ENCODE measurements at places on chromosomes 11 and 22.

DNA sequence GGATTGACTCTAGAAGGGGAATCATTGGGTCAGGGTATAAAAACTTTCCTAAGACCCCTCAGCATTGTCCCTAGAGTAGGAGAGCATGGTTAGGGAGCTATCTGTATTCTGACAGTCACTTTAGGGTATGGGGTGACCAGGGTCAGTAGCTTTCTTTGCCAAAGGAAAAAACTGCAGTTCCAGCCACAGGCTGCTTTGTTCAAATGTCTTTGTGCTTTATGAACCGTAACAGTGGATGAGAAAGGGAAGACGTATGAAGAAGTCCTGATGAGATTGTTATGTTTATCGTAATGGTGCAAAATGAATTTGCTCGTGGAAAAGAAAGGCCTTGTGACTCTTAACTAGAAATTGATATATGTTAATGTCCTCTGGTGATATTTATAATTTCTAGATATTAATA, 30.0 kb downstream of the CYB5R2 start:
- DNase-seq: no peak

GRCh38 chr11:20253796-20254195, 93.5 kb upstream of the DBX1 start:
- DNase-seq: no peak

DNA sequence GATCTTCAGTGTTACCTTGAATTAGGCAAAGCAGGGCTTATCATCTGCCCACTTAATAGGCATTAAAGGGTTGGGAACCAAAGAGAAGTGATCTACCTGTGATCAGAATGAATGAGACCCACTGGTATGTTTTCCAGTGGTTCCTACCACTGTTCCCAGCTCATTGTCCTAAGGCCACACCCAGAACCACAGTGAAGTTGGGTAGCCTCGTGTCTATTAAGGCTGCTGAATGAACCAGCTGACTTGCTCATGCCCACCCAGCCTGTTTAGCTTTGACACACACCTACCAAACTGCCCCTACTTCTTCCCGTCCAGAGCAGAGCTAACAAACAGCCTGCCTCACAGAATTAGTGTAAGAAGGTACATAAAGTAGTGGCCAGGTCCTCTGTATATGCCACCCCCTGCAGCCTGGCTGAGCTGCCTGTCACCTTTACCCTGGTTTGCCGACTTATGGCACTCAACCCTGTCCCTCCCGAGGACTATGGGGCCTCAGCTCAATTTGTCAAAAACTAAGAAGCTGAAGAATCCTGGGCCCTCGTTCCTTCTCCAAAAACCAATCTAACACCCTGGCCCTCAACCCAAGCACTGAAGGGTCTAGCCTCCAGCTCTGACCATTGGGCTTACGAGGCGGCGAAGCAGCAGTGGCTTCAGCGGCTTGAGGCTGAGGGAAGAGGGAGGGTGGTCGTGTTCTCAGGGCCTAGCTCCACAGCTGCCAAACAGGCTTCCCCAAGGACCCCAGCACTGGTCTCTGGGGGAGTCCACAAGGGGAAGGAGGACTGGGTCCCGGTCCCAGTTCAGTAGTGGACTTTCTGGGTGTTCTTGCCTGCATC, 9.8 kb downstream of the UCP2 start:
- no peak for DNase-seq

GRCh38 chr11:13875643-13876042, 86.9 kb upstream of the SPON1 start:
- DNase-seq: no peak

DNA sequence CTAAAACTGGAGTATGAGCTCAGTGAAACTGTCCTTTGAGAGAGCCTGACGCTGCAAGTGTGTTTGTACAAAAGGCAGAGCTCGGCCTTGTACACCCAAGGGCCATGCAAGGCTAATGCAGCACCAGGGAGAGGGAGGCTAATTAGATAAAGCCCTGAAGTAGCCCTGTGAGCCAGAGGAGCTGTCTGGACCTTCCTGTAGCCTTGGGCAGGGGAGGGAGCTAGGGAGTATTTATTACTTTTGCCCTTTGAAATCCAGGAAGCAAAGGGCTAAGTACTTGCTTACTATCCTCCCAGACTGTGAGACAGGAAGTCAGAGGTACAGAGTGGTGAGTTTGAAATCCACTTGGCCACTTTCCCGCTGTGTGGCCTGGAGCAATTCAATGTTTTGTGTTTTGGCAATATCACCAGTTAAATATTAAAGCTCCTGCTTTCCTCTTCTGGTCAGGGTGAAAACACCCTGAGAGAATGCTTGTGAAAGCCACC, 10.2 kb upstream of the LDHA start:
- peak; percentile 78 for DNase-seq

- no peak for DNase-seq
These were observed 72.6 kb downstream of the CCDC34 start for GRCh38 chr11:27290261-27291050.

GRCh38 chr22:26068571-26068970, 100.7 kb upstream of the SEZ6L start:
- DNase-seq: no peak

DNA sequence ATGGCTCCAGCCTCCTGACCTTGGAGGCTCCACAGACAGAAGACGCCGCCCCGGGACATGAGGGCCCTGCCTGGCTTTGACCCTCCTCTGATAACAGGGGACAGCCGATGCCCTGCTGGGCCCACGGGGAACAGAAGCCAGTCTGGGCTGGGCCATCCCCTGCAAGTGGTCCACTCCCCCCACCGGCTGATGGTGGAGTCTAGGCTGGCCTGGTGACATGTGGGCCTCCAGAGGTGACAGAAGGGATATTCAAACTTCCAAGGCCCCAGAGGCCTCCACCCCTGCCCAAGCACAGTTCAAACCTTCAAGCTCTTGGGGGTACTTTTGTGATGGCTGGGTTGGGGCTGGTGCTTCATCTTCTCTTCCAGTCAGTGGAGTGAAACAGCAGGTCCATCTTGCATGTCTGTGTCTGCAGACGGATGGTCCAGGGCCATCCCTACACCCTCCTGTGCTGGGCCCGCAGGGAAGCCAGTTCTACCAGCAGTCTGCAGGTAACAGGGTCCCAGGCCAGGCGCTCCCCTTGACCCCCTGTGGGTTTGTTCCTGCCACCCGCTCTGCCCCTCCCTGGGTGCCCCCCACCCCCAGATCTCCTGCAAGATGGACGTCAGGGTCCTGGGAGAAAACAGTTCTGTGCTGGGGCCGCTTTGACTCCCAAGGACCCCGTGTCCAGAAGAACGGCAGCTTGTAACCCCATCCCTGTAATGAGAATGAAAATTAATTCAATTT, 929.9 kb downstream of the BRD1 start:
- DNase-seq: no peak

DNA sequence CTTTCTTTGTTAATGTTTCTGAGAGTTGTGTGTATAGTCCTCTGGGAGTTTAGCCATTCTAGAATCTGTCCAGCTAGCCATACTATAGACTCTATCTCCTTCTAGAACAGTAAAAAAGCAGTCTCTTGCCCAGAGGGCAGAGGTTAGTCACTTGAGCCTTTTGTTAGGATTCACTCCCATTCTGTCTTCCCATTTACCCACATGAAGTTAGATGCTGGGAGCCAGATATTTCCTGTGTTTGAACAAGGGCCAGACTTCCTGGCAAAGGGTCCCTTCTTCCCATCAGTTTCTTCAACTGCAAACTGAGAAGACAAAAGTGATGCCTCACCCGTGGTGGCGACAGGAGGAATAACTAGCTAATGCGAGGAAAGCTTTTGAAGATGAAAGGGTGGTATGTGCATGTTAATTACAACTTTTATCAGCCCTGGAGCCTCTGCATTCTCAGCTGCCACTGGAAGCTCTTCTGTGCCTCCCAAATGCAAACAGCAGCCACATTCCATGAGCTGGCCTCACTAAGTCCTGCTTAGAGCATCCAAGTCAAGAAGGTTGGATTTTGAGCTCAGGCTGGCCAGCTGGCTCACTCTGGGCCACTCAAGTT, 12.8 kb downstream of the CD44 start:
- no peak for DNase-seq

DNA sequence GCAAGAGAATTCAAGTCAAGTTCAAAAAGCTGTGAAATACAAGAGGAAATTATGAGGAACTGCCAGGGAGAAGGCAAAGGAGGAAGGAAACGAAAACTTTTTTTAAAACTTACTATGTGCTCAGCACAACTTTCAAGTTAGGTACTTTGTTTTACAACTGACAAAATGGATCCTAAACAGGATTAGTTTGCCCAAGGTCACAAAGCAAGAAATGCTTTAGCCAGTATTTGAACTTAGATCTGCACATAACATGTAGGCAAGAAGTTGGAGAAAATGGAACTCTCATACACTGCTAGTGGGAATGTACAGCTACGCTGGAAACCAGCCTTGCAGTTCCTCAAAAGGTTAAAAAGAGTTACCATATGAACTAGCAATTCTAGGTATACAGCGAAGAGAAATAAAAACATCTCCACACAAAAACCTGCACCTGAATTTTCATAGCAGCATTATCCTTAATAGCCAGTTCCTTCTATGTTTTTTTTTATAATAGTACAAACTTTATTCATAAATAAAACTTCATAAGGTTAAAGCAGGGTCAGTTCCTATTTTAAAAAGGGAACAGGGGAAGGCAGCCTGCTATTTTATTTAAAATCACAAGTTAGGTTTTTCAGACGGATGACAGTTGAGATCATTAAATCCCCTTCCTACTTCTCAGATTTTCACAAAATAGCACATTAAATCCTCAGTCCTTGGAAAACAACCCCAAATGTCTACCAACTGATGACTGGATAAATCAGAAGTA, 19.2 kb downstream of the DDX6 start:
- no peak for DNase-seq

- no peak for DNase-seq
These were observed 3.2 kb downstream of the PRDM10 start for GRCh38 chr11:129999407-129999806.

DNA sequence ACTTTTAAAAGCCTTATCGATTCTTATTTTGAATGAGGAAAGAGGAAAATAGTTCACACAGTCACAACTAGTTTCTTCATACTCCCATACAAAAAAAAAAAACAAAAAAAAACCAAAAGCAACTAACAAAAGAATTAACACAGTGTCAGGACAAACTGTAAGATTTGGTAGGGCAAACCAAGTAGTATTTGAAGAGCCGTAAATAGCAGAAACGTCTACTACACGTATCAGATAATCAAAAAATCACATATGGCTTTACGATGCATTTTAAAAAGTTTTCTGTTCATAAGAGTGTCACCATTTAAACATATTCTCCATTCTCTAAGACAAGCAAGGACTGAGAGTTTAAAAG, 2.3 kb downstream of the PICALM start:
- DNase-seq: no peak

- peak; percentile 66 for DNase-seq
These were observed 22.0 kb downstream of the RHBDD3 start for GRCh38 chr22:29245626-29246385.

- DNase-seq: peak; percentile 47
These were observed 46.8 kb upstream of the KCNQ1OT1 start for GRCh38 chr11:2746401-2747247.

DNA sequence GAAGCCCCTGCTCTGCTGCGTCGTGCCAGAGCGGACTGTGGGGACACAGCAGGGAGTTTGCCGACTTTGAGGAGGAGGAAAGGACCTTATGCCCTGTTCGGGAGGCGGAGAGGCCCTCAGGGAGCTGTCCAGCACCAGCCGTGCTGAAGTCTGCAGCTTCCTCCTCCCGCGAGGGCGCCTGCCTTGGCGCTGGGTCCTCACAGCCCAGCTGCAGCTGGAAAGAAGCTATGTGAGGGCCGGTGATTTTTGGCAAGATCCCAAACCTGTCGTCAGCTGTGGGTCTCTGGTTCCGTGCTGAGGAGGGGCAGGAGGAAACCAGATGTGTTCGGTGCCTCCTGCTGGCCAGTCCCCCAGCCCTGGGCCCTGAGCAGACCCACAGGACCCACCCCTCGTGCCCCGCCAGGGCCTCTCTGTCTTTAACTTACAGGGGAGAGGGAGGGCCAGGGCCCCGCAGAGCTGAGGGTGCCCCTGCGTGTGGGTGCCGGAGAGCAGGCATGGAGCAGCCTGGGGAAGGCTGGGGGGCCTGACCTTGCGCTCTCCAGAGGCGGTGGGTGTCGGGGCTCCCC, 12.0 kb downstream of the BRSK2 start:
- peak; percentile 71 for DNase-seq

- no peak for DNase-seq
These were observed 7.3 kb downstream of the IFT27 start for GRCh38 chr22:36768616-36769015.

DNA sequence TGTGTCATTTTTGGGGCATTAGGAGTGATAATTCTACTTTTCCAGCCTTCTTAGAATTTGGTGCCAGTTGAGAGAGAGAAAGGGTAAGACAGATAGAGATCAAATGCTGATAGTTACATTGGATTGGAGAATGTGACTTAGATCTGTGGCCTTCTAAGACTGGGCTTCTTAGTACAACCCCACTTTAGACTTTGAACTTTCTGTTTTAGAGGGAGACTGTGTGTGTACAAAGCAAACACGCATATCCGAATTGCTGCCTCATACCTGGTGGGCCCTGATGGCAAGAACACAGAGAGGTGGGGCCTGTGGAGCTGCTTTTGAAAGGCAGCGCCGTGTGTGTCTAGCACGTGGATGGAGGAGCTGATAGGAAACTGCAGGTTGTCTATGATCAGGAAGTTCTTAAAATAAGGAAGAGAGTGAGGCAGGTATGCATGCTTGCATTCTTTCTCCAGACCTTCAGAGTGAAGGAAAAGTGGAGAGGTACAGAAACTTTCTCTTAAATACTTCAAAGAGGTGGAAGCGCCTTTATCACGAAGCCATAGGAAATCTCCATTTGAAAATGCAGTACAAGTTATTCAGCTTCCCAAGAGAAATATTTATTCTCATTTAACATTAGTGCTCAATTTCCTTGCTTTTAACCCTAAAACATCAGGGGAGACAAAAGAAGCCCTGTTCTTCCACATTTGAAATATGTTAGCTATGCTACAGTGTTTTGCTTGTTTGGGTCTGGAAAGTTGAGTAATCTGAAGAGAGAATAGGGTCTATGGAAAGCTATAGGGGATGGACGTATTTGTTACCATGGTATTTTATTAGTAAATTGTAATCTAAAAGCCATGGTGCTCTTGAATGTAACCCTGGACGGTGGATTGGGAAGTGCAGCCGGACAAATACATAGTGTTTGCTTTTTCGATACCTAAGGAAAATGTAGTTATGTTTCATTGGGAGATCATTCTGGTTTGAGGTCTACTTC, 13.7 kb downstream of the PDHX start:
- no peak for DNase-seq

- DNase-seq: no peak
These were observed 23.2 kb upstream of the FLI1 start for GRCh38 chr11:128670631-128671030.

DNA sequence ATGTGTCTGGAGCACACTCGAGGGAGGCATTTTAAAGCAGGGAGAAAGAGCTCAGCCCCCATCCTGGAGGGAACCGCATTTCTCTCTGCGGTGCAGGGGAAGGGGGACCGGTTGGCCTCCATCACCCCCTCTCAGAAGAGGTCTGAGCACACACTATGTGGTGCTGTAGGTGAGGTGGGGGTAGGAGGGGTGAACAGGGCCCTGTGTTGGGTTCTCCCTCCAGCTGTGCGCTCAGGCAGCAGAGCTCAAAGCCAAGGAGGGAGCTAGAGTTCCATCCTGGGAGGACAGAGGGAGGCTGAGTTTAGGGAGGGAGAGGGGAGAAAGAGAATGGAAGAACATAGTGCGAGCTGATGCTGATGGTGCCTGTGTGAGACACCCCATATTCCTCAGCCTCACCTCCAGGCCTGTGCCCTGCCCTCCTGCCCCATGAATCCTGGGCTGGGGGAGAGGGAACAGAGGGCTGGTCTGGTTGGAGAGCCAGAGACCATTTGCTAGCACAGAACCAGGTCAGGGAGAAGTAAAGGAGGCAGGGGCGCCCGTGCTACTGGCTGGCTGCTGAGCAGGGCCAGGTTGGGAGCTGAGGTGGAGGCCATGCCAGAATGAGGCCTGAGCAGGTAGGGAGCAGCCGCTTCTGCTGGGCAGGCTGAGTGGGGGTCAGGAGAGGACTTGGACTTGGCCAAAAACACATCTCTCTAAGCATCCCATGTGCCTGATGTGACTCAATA, 43.7 kb downstream of the ALX4 start:
- peak; percentile 28 for DNase-seq
